ENCODE measurements at places on chromosomes 2 and 18. TPM values are rescaled to one million over a fixed set of nuclear protein-coding genes. Genes with fewer than 3 reads are reported as not detected.

The GAD1 gene
- 0.23 TPM for total RNA-seq

The LRP1B gene
- total RNA-seq: 0.55 TPM

The RPRD1A gene
- 25.6 TPM for total RNA-seq

The STPG4 gene
- not detected for total RNA-seq

The SKOR2 gene
- not detected for total RNA-seq

The CD207 gene
- 0.34 TPM for total RNA-seq

The EPG5 gene
- 9.7 TPM for total RNA-seq

The PSD4 gene
- 22.9 TPM for total RNA-seq

The ATOH8 gene
- total RNA-seq: 3.3 TPM

The TFPI gene
- 21.9 TPM for total RNA-seq

The DTNA gene
- 26.1 TPM for total RNA-seq

The SLC40A1 gene
- total RNA-seq: 43.4 TPM

The MEP1B gene
- total RNA-seq: not detected

The CEP192 gene
- total RNA-seq: 17.4 TPM

The AKAIN1 gene
- total RNA-seq: 0.28 TPM

The UGGT1 gene
- 36.7 TPM for total RNA-seq

The SPATA3 gene
- not detected for total RNA-seq

The CMPK2 gene
- 3.6 TPM for total RNA-seq

The SH3RF3 gene
- 1.5 TPM for total RNA-seq

The UGT1A10 gene
- 0.09 TPM for total RNA-seq

The POTEJ gene
- not detected for total RNA-seq

The IL36G gene
- not detected for total RNA-seq

The EML4 gene
- total RNA-seq: 44.0 TPM

The NTSR2 gene
- total RNA-seq: not detected

The NEU4 gene
- total RNA-seq: not detected

The MALL gene
- total RNA-seq: 2.7 TPM

The L3MBTL4 gene
- total RNA-seq: 9.8 TPM

The KCNG2 gene
- total RNA-seq: 0.13 TPM

The RETREG2 gene
- 51.5 TPM for total RNA-seq

The GLI2 gene
- 0.24 TPM for total RNA-seq

The TPO gene
- total RNA-seq: not detected

The MYOM1 gene
- 10.2 TPM for total RNA-seq

The UGP2 gene
- 53.2 TPM for total RNA-seq

The CCBE1 gene
- total RNA-seq: 0.43 TPM

The SH3YL1 gene
- total RNA-seq: 134 TPM

The CXCR4 gene
- 20.4 TPM for total RNA-seq

The CTAGE1 gene
- not detected for total RNA-seq

The MEMO1 gene
- total RNA-seq: 10.5 TPM

The LOXHD1 gene
- 0.12 TPM for total RNA-seq

The CDH2 gene
- total RNA-seq: 1.0 TPM

The SERPINB13 gene
- not detected for total RNA-seq

The CNGA3 gene
- 0.52 TPM for total RNA-seq

The UGT1A4 gene
- not detected for total RNA-seq

The CD8B2 gene
- total RNA-seq: not detected

The ACADL gene
- 22.7 TPM for total RNA-seq

The ELOA2 gene
- not detected for total RNA-seq

The HES6 gene
- total RNA-seq: 18.9 TPM

The CYB5A gene
- total RNA-seq: 228 TPM

The IL37 gene
- total RNA-seq: not detected

The ABCG5 gene
- total RNA-seq: 0.06 TPM

The SPP2 gene
- not detected for total RNA-seq

The CCDC68 gene
- total RNA-seq: 5.0 TPM

The DOCK10 gene
- total RNA-seq: 2.1 TPM

The BOLL gene
- total RNA-seq: not detected

The CDCA7 gene
- total RNA-seq: 1.9 TPM

The NFU1 gene
- 19.8 TPM for total RNA-seq

The FLACC1 gene
- 0.28 TPM for total RNA-seq

The MAPRE3 gene
- 6.7 TPM for total RNA-seq

The MOGAT1 gene
- not detected for total RNA-seq

Data from pancreas (tissue), 10 donors.